ENCODE measurements at places on chromosomes 1 and 21.

DNA sequence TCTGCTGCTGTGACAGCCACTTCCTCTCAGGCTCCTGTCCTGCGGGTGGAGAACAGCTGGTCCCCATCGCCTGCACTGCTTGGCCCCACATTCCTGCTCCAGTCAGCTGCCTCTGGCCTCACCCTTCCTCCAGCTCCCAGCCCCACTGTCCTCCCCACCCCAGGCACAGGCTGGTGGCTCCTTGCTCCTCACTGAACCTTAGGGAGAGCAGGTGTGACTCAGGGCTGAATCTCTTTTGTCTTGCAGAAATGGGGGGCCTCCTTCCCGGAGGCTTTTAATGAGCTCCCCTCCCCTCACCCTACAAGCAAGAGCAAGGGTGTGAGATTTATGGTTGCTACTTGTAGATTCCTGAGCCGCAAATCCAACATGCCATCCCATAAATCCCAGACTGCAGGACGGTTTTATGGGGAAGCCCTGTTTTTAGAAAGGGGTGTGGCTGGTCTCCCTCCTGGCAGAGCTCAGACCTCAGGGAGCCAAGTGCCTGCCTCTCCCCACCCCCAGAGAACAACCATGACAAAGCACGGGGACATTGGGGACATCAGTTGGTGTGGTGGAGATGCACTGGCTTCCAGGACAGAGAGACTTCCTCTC lies 15.2 kb downstream of the CDK18 start:
- DNase-seq, result no peak

DNA sequence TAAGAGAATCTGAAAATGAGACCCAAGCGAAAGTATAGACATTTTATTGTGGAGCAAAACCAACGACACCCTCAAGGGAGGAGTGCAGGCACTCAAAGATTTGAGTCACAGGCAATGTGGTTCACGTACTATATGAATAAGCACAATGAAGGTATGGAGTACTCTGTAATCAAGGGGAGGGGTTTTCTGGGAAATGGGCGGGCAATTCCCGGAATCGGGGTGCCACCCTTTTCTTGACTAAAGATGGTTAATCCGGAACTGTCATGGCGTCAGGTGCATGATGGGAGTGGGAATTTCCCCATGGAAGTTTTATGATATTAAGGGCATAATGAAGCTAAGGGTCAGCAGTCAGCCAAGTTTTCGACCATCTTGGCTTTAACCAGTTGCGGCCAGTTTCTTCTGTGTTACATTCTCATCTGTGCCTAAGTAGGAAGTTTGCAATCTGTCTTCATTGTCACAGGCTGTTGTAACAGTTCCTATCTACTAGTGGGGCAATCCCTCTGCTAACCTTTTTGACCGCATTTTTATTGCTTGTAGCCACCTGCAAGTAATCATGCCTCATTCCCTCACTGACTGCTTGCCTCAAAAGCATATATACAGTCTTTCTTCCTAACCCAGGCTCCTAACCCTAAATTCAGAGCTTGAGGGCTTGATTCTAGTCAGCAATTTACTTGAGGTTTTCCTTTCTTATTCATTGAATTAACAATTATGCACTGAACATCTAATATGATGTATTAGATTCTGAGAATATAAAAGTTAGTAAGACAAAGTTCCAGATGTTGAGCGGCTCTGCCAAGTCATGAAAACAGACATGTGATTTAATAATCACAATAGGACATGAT lies 775 bp upstream of the AIM2 start:
- DNase-seq, result no peak

DNA sequence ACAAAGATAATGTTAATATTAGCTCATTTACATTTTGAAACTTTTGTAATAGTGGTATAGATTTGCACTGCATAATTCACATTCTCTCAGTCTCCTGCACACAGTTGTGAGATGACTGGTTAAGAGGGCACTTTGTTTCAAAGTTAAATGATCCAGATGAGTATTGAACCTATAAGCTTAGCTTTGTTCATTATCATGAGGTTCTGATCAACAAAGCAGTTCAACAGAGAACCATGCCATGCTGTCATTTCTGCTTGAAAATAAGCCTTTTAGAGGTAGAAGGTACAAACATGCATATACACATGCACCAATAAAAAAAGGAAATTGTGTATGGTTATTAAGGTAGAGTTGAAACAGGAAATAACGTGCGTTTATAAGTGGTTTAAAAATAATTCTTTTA lies 4.8 kb downstream of the RAP1A start:
- no peak for DNase-seq

GRCh38 chr1:19512545-19512944 lies 27.2 kb upstream of the CAPZB start:
- DNase-seq, result peak; percentile 48

DNA sequence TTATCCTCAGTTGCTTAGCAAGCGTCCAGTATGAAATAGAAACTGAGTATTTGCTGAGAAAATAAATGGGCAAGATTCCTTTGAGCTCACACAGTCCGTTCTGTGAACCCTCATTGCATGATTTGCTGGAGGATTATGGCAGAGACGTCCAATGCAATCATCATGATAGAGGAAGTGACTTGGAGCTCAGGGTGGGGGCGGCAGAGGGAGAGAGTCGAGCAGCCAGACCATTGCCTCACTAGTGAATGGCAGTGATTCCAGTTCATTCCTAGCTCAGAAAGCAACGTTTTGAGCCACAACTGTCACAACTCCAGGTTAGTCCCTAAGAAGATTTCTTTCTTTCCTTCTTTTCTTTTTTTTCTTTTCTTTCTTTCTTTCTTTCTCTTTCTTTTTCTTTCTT lies 27.5 kb upstream of the COL9A2 start:
- DNase-seq, result peak; percentile 65

DNA sequence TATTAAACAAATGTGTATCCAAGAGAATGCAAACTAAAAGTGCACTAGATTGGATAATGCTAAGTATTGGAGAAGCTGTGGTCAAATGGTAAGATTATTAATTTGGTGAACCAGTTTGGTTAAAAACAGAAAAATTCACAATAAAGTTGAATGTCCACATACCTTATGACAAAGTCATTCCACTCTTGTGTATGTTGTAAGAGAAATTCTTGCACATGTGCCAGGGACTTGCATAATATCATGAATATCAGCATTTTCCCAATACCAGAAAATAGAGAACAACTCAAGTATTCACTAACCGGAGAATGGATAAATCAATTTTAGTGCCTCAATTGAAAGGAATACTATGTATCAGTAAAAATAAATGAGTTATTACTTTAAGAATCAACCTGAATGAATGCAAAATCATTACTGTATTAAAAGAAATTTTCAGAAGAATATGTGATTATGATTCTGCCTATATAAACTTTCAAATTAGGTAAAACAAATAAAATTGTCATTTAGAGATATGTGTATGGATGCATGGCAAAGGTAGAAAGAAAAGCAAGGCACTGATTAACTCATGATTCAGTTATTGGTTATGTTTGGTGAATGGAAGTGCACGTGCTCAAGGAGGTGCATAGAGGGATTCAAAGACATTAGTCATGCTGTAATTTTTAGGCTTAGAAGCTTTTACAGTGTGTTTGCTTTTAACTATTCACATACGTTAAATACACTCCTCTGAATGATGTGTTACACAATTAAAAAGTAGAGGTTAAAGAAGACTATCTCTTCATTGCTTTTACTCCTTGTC lies 217.4 kb upstream of the KCNK2 start:
- peak; percentile 89 for DNase-seq

DNA sequence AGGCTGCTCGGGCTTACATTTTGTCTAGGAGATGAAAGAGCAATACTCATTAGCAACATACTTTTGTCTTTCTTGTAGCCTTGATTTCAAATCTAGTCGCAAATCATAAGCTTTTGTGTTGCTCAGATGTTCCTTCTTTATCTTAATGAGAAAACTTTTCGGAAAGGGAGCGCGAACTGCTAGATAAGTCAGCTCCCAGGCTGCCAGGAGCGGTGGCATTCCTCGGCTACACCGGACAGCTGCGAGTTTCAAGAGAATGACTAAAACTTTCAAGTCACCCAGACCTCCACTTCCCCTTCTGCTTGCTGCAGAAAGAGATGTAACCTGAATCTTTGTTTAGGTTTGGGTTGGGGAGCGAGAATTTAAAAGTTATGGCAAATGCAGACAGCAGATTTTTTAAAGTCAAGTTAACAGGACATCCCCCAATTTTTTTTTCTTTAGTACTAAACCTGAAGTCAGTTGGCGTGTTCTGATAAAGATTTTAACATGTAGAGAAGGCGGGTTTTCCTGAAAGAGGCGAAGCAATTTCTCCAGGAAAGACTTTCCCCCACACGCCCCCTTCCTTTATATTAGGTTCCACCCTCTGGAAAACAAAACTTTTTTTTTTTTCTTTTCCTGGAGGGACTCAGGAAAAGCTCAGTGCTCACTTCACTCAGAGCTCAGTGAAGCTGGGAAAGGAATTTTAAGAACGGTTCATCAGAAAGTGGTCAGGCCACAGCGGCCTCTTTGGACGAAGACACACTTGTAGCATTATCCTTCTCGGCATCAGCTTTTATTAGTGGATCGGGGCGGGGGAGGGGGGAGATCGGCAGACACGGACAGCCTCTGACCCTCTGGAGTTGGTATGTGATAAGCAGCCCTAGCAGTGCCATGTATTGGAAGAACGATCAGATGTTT lies at the start of gene LHX8:
TSS of gene LHX8 (plus strand) at position 639 of the 897 bp plus-strand sequence. CDS start 2,227 bp downstream, outside the sequence.
- DNase-seq, result no peak

DNA sequence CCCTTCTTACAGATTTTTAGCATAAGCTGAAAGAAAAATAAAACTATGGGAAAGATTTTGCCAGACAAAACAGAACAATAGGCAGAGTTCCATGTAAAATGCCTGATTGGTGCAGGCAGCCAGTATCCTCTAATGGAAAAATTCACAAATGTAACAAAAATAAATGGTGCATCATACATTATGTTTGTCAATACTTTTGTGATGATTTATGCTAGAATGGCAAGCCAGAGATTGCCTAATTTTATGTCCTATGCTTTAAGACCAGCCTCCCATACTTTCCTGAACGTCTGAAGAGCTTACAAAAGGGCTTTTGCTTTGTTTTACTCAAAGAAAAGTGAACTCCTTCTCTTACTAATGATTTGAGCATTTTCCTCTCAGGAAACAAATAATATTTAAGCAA lies 81.5 kb upstream of the KCNJ15 start:
- peak; percentile 16 for DNase-seq

DNA sequence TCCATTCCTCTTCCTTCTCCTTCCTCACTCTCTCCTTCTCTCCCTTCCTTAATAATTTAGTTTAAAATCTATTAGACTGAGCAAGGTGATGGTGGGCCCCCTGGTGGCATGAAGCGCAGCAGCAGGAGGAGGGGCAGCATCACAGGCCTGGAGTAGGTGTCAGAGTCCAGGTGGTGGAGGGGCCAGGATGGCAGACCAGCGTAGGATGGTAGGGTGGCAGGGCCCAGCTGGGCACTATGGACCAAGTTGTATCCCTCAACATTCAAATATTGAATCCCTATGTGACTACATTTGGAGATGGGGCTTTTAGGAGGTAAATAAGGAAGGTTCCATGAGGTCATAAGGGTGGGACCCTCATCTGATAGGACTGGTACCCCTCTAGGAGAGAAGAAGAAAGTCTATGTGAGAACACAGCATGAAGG lies 61.0 kb downstream of the WDR4 start:
- DNase-seq, result peak; percentile 66

DNA sequence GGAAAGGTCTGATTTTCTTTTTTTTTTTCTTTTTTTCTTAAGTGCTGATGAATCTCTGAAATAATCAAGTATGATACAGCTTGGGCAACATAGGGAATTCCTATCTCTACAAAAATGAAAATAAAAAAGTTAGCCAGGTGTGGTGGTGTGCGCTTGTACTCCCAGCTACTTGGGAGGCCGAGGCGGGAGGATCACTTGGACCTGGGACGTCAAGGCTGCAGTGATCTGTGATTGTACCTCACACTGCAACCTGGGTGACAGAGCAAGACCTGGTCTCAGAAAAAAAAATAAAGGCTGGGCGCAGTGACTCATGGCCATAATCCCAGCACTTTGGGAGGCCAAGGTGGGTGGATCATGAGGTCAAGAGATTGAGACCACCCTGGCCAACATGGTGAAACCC lies 6.0 kb downstream of the TRAPPC10 start:
- no peak for DNase-seq

DNA sequence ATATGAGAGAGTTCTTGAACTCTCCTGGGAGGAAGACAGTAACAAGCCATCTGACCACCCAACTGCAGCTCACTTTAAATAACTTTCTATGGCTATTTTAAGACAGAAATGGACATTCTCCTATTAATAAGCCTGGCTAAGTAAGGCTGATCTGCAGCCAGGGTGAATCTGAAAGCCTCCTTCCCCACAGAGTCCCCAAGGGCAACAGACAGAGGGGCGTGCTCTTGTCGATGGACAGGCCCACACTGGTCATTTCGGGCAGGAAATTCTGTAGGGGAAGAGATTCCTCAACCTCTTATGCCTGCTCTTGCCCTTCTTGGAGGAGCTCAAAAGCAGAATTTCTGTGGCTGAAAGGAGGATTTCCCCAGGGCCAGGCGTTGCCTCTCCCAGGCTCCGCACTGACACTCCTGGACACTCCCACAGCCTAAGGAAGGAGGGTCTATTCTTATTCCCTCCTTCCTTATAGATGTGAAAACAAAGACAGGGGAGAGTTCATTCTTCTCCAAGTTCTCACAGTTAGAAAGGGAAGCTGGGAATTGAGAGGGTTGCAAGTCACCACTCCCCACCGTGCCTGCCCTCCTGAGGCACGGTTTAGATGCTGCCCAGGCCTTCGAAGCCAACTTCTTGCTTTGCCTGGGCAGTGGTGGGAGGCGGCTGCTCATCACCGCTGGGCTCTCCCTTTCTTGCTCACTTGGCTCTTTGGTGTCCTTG lies 17.9 kb upstream of the KANK4 start:
- DNase-seq, result no peak

DNA sequence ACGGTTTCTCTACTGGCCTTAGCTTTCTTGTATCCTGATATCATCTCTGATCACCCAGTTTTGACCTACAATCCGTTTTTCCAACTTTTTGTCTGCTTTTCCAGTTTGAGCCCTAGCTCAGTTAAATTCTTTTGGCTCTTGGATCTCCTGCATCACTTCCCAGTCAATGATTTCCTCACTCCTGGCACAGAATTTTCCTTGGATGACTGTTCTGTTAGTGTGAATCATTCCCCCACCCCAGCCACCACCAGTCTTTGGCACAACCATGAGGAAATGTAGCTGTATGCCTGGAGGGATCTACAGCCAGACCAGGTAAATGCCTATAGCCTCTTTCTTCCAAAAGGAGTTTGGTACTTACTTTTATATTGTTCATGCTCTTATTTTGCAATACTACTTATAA lies 187.2 kb upstream of the PTGFR start:
- peak; percentile 95 for DNase-seq

- DNase-seq, result no peak
Observed at GRCh38 chr1:48338257-48338656, 115.7 kb downstream of the SLC5A9 start.

Data from fibroblast of pulmonary artery (primary cell).